ENCODE measurements at places on chromosomes 5 and 9.

DNA sequence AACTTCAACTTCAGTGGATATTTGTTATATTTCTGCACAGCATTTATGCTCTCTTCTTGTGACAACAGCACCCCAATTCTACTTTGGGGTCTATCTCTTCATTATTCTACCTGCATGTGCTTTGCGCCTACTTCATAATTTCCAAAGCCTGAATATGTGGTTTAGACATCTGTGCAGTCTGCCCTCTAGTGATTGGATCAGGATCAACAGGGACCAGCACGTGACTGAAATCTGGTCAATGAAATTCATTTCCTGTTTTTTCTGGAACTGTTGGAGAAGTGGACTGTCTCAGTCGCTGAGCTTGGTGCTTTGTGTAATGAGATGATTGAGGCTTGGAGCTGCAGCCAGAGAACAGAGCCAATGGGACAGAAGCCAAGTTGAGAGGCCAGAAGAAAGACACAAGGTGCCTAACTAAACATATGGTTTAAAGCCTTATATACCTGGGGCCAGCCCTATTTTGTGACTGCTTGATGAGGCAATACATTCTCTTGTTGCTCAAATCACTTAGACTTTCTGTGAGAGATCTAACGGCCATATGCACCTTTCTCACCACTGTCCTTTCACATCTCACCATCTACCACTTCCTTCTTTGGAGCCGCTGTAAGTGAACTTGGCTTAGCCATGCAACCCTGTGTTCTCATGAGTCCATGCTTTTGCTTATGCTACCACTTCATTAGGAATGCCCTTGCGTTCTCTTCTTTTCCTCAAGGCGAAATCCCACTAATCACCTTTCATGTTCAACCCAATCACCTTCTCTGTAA lies 68.8 kb upstream of the PPP2R2B start:
- DNase-seq: no peak

- DNase-seq: no peak
These were observed 905 bp downstream of the CDK9 start for GRCh38 chr9:127786773-127787104.

DNA sequence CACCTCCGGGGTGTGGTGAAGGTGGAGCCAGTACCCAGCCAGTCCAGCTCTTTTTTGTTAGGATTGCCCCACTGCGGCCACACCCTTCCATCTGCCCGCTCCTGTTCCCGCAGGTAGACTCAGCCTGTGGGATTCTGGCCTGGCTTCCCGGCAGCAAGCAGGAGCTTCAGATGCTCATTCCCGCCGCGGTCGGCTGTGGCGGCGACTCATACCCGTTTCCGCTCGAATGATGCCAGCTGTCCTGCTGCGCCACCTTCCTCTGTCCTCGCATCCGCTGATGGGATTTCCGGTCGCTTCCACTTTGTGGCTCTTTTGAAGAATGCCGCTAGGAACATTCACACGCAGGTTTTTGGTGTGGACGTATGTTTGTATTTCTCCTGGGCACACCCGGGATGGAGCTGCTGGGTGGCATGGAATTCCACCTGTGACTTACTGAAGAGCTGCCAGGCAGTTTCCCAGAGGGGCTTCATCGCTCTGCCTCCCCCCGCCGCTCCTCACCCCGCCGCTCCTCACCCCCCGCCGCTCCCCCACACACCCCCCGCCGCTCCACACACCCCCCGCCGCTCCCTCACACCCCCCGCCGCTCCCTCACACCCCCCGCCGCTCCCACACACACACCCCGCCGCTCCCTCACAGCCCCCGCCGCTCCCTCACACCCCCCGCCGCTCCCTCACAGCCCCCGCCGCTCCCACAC lies 60.3 kb downstream of the TENT4A start:
- DNase-seq: no peak

- peak; percentile 59 for DNase-seq
These were observed at the start of gene ADAMTSL2 for GRCh38 chr9:133534346-133535291. Gene ADAMTSL2, plus strand, starts transcription at chr9:133534704. Its CDS starts 2,009 bp downstream, at chr9:133536713.

DNA sequence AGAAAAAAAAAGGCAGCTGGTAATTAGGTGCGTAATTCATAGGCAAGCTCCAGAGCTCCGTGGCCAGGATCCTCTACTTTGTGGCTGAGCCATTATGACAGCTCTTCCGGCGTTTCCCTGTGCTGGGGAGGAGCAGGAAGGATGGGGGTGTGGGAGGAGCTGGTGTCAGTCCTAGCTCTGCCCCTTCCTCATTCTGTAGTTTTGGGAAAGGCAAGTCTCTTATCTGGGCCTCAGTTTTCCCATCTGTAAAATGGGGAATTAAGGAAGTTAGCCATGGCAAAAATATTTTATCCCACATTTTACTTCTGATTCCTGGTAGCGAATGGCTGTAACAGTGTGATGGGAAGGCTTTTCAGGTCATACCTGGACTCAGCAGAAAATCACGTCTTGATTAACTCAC lies 81.1 kb downstream of the SEC61B start:
- no peak for DNase-seq

DNA sequence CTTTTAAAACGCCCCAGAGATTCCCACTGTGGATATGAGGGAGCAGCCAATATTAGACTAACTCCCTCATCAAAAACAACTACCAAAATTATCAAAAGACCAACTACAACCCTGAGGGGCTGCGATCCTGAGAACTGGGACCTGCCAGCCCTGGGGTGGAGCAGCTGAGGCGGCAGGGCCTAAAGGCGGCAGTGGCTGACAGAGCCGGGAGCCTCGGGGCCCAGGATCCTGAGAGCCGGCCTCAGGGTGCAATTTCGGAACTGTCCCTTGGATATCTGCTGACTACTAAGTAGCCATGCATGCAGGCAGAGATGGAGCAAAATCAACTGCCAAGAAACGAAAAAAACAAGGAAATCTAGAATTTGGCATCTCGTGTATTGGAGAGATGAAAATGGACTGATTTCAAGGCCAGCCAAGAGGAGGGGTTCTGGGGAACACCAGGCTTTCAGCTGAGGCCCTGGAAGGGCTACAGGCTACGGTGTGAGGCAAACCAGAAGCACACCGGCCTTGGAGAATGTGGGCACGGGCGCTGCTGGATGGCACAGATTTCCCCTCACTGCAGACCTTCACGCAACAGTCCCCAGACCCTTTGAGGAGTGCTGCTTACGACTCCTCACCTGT lies 63.6 kb upstream of the UBAC1 start:
- no peak for DNase-seq

DNA sequence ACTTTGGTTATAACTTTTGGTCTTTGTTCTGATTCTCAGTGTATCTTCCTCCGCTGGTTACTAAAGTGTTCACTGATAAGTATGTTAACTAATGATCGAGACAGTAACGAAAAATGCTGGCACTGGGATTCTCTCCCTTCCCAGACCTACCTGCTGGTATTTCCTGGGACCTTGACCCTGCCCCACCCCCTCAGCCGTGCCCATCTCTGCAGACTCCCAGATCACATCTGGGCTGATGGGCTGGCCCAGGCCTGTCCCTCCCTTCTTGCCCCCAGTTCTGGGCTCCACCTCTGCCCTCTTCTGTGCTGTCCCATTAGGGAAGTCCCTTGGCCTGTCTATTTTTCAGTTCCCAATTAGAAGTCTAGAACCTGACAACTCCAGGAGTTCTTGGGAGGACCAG lies 46.9 kb downstream of the NEURL1B start:
- no peak for DNase-seq

- DNase-seq: no peak
These were observed 1962.2 kb upstream of the WWC1 start for GRCh38 chr5:166329149-166329800.

DNA sequence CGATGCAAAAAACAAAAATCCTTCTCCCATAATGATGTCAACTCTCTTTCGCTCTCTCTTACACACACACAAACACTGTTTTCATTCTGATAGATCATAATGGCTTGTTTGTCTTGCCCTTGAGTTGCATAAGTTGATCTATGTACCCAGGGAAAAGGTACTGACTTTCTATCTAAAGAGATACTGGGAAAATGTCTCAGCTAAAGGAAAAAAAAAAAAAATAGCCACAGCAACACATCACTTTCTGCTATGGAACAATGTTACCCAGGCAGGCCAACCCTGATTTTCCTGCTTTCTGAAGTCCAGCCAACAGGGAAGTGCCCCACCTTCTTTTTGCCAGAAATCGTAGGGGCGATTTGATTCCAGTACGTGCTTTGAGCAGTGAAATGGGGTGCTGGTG lies 212.6 kb upstream of the ACTBL2 start:
- DNase-seq: no peak

DNA sequence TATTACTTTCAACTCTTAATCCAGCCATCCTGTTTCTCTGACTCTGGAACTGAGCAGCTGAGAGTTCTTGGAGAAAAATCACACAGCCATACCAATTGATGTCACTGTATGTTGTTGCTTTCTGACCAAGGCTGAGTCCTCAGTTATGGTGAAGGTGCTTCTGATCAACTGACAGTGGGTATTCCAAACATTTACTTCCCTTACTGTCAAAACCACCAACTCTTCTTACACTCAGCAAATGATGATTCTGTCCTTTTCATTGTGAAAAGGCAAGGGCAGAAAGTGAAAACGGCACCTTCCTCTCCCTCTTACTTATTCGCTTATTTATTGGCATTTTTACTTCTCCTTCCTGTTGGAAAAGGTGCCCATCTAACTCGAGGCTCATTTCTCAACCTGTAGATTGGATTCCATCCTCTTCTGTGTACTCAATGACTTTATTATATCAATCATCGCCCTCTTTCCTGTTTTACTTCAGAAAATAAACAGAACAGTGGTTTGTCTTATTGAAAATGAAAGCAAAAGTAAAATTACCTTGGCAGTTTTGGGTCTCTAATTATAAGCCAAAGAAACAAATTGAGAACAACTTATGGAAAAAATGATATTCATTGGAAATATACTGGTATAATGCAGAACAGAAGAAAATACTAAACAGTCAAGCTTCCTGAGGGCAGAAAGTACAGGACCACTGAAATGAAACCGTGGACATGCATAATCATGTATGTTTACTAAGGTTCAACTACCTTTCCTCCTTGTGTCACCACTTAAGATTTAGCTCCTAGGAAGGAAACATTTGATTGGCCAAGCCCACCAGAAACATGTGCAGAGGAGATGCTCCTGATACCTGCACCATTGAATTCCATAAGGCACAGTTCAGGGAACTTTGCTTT lies 104.5 kb upstream of the CHD1 start:
- DNase-seq: peak; percentile 5

DNA sequence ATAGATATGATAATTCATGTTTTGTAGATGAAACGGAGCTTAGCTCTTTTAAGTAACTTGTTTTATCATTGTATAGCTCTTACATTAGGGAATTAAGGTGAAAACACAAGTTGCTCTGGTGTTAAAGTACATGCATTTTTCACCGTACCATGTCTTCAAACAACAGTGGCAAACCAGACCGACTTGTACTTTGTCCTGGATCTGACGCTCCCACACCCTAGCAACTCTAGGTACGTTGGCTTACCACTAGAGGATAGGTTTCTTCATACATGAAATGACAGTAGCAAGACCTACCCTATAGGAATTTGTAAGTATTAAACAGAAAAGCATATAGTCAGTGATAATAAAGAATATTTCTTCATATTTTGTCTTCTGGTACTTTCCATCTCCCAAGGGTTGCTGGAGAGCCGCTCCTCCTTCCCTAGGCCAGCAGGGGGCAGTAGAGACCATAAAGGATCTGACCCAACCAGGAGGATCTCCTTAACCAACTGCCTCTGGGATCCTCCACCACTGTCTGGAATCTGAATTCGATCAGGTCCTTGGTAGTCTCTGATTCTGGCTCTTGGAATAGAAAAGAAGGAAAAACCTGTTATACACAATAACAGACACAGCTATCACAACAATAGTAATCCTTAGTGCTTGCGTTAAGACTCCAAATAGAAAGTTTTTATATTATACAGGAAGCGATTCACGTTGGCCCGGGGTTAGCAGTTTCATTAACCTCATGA lies 136.7 kb downstream of the CAVIN4 start:
- DNase-seq: peak; percentile 62

DNA sequence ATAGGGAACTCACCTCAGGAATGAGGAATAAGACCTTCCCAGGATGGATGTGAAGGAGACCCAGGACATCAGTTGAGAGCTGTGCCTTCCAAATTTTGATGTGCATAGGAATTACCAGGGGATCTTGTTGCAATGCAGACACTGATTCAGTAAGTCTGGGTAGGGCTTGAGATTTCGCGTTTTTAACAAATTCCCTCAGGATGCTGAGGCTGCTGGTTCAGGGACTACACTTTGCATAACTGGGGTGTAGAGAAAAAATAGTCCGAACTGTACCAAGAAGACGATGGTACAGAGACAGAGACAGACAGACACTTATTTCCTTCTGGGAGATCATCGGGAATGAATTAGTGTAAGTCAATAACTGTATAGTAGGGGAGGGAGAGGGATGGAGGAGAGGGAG lies 82.3 kb upstream of the FREM1 start:
- DNase-seq: no peak

GRCh38 chr9:131610231-131610761 lies 65.0 kb downstream of the PRRT1B start:
- DNase-seq: no peak

- no peak for DNase-seq
These were observed 157.6 kb upstream of the IRX2 start for GRCh38 chr5:2909035-2909434.

DNA sequence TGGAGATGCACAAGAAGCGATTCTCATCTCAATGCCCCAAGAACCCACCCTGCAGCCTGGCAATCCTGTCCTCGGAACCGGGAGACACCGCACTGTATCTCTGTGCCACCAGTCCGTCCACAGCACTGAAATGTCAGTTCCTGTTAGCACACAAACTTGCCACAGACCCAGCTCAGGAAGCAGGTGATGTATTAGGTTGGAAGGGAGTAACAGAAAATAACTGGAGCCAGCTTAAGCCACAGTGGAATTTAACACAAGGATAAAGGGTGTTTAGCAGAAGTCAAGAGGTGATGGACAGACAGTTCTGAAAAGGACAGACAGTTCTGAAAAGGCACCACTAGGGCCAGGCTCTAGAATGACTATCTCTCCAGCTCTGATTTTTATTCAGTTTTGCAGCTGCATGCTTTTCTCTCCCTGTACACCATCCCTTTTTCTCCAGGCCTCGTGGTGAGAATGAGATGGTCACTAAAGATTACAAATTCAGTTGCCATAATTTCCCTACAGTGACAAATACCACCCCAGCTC lies 114.4 kb downstream of the ANKRD18B start:
- DNase-seq: no peak

DNA sequence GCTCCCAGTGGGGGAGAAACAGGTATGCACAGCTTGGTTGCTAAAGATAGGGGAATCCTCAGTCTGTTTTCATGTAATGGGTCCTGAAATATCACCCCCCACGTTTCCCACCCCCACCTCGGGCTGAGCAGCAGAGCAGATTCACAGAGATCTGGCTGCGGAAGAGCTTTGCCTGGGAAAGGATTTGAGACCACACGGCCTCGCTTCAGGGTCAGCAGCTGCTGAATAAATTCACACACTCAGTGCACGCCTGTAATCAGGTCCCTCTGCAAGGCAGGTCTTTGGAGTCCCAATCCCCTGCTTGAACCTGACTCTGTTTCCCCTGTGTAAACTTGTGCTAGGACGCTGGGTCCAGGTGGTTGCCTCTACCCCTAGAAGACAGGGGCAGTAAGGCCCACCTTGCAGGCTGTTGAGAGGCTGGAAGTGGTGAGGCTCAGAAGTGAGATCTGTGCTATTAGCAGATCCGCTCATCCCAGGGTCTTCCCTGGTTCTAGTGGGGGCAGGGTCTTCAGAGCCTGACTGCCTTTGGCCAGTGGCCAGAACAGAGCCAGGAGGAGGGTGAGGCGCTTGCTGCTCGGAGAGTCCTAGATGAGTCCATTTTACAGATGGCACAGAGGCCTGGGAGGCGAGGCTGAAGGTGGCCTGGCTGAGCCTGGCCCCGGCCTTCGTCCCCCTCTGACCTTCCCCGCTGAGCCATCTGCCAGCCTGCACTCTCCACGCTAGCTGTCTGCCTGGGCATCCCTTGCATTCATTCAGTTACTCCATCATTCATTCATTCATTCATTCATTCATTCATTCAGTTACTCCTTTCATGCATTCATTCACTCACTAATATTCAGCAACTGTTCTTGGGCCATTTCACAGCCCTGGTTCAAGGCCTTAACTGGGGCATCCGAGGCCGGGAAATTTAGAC lies 16.7 kb upstream of the NEURL1B start:
- no peak for DNase-seq
